ENCODE measurements at places on chromosomes 7 and 10. TPM values are rescaled to one million over a fixed set of nuclear protein-coding genes. Genes with fewer than 3 reads are reported as not detected.

GRCh38 chr10:84184517-84184916, 9.8 kb upstream of the CDHR1 start:
- H3K4me3 ChIP-seq, result no peak overlapping the region
- no peaks in the 10 kb centered on the region for H3K27me3 ChIP-seq
- H3K4me1 ChIP-seq, result no peaks in the 10 kb centered on the region
- no peak for DNase-seq
- no peaks in the 10 kb centered on the region for H3K36me3 ChIP-seq

DNA sequence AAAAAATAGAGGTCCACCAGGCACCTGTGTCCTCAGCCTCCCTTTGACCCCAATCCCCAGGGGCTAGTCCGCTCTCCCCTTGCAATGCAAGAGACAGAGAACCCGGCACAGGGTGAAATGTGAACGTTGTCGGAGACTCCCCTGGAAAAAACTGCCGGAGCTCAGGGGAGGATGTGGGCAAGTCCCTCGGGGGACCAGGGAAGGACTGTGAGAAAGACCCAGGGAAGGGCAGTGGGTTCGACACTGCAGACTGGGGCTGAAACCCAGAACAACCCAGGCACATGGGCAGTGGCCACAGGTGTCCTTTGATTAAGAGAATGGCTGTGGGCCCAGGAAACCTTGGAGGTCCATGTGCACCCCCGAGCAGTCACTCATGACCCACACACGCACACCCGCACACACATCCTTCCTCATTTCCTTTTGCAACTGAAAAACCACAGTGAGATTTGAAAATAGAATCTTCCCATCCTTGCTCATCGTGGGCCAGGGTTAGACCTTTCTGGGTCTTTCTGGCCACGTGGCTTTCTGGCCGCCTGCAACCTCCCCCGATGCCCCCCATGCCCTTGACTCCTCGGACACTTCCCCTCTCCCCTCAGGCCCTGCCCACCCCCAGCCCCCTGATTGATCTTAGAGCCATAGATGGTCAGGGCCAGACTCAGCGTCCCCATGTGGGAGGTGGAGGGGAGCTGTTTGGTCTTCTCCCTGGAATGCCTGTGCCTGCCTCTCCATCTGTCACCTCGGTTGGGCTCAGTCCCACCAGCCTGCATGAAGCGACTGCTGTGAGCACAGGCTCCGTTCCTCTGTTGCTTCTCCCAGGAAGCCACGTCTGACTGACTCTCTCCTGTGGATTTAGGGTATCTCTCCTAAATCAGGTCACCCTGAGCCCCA, 7.9 kb downstream of the LAT2 start:
- no peak for DNase-seq
- no peaks in the 10 kb centered on the region for H3K36me3 ChIP-seq
- no peaks in the 10 kb centered on the region for H3K4me1 ChIP-seq
- no peak overlapping the region for H3K4me3 ChIP-seq

- H3K4me3 ChIP-seq, result no peak overlapping the region
- no peaks in the 10 kb centered on the region for H3K4me1 ChIP-seq
- H3K27ac ChIP-seq, result no peak overlapping the region
- H3K27me3 ChIP-seq, result no peaks in the 10 kb centered on the region
- no peaks in the 10 kb centered on the region for H3K36me3 ChIP-seq
Observed at GRCh38 chr10:78551184-78552005, 517.4 kb upstream of the ZMIZ1 start.

DNA sequence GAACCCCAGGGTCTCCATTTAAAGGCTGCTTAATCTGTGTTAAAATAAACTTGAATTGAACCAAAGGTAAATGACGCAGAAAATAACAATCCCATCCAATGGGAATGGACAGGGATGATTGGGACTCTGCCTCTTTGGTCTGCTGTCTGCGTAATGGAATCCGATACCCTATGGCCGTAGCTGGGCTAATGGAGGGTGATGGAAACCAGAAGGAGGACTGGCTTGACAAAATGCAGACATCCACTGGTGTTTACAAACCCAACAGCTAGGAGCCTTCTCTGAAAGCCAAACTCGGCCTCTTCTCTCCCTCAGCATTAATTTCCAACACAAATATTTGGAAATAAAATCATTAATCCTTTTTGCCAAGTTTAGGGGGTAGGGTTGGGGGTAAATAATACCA, 162.2 kb upstream of the CHST15 start:
- H3K27ac ChIP-seq, result no peak overlapping the region
- no peak overlapping the region for H3K4me3 ChIP-seq
- DNase-seq, result no peak

The ITPRID1 gene
- not detected for total RNA-seq

DNA sequence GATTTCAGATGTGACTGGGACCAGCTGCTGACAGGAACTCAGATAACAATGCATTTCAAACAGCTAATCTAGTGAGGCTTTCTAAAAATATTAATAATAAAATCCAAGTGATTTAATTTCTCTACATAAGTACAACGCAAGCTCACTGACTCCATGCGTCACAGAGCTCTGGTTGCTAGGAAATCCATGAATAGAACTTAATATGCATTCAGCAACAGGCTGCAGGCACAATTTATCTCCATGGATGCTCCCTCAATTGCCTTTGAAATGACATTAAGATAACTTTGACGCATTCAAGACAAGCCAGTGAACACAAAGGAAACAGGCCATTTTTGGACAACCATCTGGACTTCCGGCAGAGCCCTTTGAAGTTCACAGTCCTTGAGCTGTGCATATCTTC, 118.7 kb upstream of the COL1A2 start:
- no peak for DNase-seq
- no peak overlapping the region for H3K4me3 ChIP-seq
- no peak overlapping the region for H3K27ac ChIP-seq
- H3K36me3 ChIP-seq, result no peaks in the 10 kb centered on the region
- no peaks in the 10 kb centered on the region for H3K27me3 ChIP-seq

GRCh38 chr10:124975977-124976514, 34.1 kb downstream of the ZRANB1 start:
- H3K36me3 ChIP-seq, result peaks cover 6% of the 10 kb centered on the region
- DNase-seq, result no peak
- H3K27ac ChIP-seq, result peak overlapping the region; percentile 58

- H3K27me3 ChIP-seq, result no peaks in the 10 kb centered on the region
- H3K36me3 ChIP-seq, result no peaks in the 10 kb centered on the region
- no peak overlapping the region for H3K4me3 ChIP-seq
- DNase-seq, result no peak
Observed at GRCh38 chr10:100654782-100655325, 90.5 kb upstream of the PAX2 start.

DNA sequence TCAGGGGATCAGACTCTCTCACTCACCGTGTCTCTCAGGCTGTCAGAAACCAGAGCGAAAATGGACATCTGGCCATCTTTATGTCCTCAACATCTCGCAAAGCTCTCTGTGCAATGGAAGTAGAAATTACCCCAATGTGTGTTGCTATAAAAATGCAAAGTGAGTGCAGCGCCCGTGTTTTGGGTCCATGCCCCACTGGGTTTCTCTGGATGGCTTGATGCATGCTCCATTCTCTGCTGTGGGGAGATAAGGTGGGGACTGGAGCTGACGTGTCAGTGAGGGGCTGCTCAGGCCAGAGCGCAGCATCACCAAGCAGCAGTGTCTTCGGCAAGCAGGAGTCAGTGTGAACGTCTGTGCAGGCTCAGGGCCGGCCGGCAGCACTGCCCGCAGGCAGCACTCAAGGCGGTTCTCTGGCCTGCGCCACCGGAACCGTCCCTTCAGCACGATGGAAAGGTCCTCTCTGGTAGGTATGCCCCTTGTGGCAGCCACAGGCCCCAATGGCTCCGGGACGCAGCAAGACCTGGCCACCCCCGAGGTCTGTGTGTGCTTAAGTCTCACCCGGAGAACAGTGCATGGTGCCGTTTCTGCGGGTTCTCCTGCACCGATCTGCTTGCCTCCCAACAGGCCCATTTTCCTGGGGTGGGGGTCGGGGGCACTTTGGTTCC, 30.2 kb downstream of the WDR86 start:
- peaks cover 11% of the 10 kb centered on the region for H3K4me1 ChIP-seq
- DNase-seq, result no peak
- no peak overlapping the region for H3K27ac ChIP-seq

DNA sequence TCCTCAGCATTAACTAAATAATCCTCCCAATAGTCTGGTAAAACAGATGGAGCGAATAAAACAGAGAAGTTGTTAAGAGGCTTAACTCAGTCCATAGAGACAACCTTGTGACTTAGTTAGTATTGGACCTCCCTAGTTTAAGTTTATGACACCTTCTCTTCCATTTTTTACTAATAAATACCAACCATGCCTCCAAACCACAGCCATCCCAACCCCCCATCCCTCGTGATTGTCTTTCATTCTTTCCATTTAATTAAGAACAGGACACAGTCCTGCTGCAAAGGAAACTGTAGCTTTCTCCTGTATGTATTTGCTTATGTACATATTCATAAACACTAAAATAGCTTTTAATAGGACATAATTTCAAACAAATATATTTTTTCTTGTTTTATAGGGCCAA, 238.2 kb downstream of the SEMA3D start:
- no peak for DNase-seq
- H3K4me1 ChIP-seq, result no peaks in the 10 kb centered on the region
- H3K4me3 ChIP-seq, result no peak overlapping the region
- no peak overlapping the region for H3K27ac ChIP-seq
- H3K36me3 ChIP-seq, result no peaks in the 10 kb centered on the region
- no peaks in the 10 kb centered on the region for H3K27me3 ChIP-seq

DNA sequence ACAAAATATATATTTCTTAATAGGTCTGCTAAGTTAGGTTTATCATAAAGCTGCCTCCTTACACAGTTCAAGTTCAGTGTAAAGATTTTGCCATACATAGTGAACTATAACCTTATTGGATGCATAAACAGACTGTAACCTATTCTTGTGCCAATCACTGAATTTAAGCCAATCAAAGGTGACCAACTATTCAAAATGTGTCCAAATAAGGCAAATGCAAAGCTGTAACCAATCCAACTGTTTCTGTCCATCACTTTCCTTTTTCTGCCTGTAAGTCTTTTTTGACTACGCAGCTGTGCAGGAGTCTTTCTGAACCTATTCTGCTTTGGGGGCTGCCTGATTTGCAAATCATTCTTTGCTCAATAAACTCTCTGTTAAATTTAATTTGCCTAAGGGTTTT, 11.6 kb upstream of the DNMBP start:
- H3K27ac ChIP-seq, result no peak overlapping the region
- no peak overlapping the region for H3K4me3 ChIP-seq
- no peaks in the 10 kb centered on the region for H3K27me3 ChIP-seq
- no peak for DNase-seq
- no peaks in the 10 kb centered on the region for H3K4me1 ChIP-seq
- no peaks in the 10 kb centered on the region for H3K36me3 ChIP-seq

GRCh38 chr10:107653832-107654287, 489.4 kb upstream of the SORCS1 start:
- H3K4me3 ChIP-seq, result no peak overlapping the region
- peaks cover 5% of the 10 kb centered on the region for H3K4me1 ChIP-seq
- H3K27me3 ChIP-seq, result no peaks in the 10 kb centered on the region
- H3K36me3 ChIP-seq, result no peaks in the 10 kb centered on the region

GRCh38 chr10:43078986-43079273, 2.1 kb downstream of the RET start:
- no peak for DNase-seq
- H3K36me3 ChIP-seq, result no peaks in the 10 kb centered on the region
- H3K4me1 ChIP-seq, result peaks cover 31% of the 10 kb centered on the region
- no peak overlapping the region for H3K4me3 ChIP-seq
- H3K27me3 ChIP-seq, result no peaks in the 10 kb centered on the region

GRCh38 chr10:31926765-31927564, 1.7 kb downstream of the ARHGAP12 start:
- no peaks in the 10 kb centered on the region for H3K36me3 ChIP-seq
- no peak for DNase-seq
- H3K4me3 ChIP-seq, result peak overlapping the region; percentile 82
- H3K4me1 ChIP-seq, result peaks cover 31% of the 10 kb centered on the region
- H3K27ac ChIP-seq, result peak overlapping the region; percentile 100

DNA sequence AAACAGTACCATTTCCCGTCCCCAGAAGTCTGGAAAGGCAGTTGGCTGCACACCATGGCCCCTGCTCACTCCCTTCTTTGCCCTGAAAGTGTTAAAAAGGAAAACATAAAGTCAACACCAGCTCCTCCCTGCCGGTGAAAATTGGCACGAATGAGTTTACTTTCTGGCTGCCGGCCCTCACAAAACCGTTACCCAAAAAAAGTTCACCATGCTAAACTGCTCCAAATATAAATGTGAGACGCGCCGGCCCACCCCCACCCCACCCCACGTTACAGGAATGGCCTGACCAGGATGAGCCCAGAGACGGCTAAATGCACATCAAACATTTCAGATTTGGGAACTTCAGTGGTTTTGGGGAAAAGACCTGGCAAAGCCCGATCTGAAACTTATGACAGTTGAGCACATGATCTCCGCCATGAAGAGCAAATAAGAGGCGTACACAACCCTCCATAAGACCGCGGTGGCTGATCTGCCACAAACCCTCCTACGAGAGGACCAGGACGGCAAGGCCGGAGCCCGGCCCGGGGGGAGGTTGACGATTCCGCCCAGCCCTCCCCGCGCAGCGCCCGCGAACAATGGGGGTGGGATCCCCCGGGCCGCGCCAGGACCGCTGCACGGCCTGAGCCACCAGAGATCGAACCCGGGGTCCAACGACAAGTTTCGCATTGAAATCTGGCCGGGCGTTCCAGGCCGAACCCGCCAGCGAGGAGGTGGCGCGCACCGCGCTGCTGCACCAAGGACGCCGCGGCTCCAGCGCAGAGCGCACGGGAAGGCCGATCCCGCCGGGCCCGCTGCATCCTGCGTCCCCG, 952 bp downstream of the DIP2C start:
- H3K27ac ChIP-seq, result peak overlapping the region; percentile 84
- H3K4me3 ChIP-seq, result peak overlapping the region; percentile 67
- peaks cover 19% of the 10 kb centered on the region for H3K4me1 ChIP-seq
- H3K36me3 ChIP-seq, result no peaks in the 10 kb centered on the region

- H3K4me1 ChIP-seq, result peaks cover 49% of the 10 kb centered on the region
- H3K4me3 ChIP-seq, result no peak overlapping the region
- H3K27me3 ChIP-seq, result no peaks in the 10 kb centered on the region
- H3K27ac ChIP-seq, result peak overlapping the region; percentile 41
- no peaks in the 10 kb centered on the region for H3K36me3 ChIP-seq
Observed at GRCh38 chr7:108014747-108015682, 12.1 kb upstream of the LAMB1 start.

- H3K4me1 ChIP-seq, result no peaks in the 10 kb centered on the region
- no peaks in the 10 kb centered on the region for H3K36me3 ChIP-seq
- no peaks in the 10 kb centered on the region for H3K27me3 ChIP-seq
- no peak overlapping the region for H3K27ac ChIP-seq
- no peak for DNase-seq
- H3K4me3 ChIP-seq, result no peak overlapping the region
Observed at GRCh38 chr10:104032144-104032775, 53.4 kb downstream of the COL17A1 start.

The XPNPEP1 gene
- total RNA-seq, result 104 TPM

The FOXI2 gene
- total RNA-seq, result not detected

GRCh38 chr10:306007-306674, 170.9 kb downstream of the ZMYND11 start:
- H3K27me3 ChIP-seq, result no peaks in the 10 kb centered on the region
- H3K4me3 ChIP-seq, result no peak overlapping the region
- peaks cover 44% of the 10 kb centered on the region for H3K4me1 ChIP-seq
- no peaks in the 10 kb centered on the region for H3K36me3 ChIP-seq
- no peak for DNase-seq

The OR13A1 gene
- not detected for total RNA-seq

DNA sequence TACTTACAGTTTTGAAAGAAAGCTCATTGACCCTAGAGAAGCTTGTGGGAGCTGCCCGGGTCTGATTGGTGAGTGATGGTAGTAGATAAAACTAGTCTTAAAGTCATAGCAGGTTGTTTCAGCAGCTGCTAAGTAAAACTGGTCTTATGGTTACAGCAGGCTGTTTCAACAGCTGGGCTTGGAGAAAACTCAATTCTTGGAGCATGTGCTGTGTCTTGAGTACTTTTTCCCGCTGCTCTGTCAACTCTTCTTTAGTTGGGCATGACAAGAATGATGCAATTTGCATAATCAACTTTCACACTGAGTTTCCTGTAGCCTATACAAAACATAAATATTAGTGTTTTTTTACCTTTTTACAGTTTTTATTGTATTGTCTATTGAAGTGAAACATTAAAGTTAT, 707.9 kb downstream of the AUTS2 start:
- DNase-seq, result no peak
- H3K27ac ChIP-seq, result no peak overlapping the region
- H3K4me3 ChIP-seq, result no peak overlapping the region
